Memory B cell (primary cell): ENCODE measurements at places on chromosomes 13 and 19.

- DNase-seq, result no peak
These were observed 3.5 kb downstream of the HS6ST3 start for GRCh38 chr13:96093296-96094006.

DNA sequence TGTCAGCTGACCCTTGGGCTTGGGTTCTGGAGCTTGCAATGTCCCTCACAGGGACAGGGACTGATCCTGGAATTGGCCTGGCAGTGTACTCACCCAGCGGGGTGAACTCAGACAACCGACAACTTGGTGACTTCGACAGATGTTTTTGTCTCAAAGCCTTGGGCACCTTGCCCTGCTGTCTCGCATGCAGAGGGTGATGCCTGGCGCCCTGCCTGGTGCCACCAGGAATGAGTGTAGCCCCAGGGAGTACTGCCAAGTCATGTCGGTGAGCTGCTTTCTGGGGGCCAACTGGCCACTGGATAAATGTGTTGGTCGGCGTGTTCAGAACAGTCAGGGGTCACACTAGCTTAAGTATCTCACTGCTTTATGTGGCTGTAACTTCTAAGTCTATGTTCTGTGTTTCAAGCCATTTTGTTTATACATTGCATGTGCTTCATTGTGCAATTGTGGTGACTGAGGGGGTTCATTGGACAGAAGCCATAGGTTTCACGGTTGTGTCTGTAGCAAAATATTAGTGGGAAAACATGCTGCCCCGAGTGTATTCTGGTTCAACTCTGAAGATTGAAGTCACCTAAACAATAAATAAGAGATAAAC is 96.3 kb upstream of the TNFSF11 start:
- DNase-seq, result no peak

DNA sequence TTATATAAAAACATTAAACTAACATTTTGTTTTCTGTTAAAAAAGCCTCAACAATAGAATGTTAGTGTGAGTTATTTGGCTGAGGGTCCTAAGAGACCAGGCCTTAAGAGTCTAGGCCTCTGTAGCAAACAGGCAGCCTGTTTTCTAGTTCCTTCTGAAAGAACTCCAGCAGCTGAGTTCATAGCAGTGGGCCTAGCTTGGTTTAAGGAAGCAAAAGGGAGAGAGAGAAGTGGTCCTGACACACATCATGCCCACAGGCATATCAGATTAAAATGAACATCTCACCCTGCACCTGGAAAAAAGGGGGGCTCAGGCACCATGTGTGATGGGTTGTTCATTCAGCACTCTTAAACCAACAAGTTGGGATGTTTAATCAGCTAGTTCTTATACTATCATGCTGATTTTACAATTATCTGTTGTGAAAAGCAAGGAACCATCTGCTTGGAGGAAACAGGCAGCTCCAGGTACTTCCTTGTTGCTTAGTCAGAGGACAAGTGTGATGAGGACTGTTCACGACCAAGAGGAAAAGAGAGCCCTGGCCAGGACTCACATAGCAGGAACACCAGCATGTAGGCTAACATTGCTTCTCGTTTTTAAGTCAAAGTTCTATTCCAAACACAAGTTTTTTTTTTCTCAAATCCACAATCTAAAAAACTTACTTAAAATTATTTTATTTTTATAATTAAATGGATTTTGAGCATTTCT is 81.3 kb upstream of the FRY start:
- DNase-seq, result no peak

- no peak for DNase-seq
These were observed 8.7 kb upstream of the KCNRG start for GRCh38 chr13:50006426-50007135.

- no peak for DNase-seq
These were observed 12.0 kb downstream of the MLLT1 start for GRCh38 chr19:6267552-6268381.

DNA sequence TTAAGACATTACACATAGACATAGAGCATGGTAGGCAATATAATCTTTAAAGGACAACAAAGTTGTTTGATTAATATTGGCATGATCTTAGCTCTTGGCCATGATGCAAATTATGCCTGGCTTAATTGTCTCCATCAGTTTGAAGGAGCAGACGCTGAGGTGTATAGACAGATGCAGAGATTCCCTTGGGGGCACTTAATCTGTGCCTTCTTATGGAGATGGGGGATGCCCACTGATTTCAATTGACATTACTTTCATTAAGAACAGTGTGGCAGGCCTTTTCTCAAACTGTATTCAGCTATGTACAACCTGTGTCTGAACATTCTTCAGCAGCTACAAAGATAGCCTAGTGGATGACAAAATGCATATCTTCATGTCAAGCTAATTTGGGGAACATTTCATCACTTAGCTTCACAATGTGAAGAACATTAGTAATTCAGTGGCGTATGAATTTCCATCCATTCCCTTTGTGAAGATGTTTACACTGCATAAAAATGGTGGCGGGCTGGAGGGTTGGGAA is 85.3 kb upstream of the MYCBP2 start:
- DNase-seq, result no peak

DNA sequence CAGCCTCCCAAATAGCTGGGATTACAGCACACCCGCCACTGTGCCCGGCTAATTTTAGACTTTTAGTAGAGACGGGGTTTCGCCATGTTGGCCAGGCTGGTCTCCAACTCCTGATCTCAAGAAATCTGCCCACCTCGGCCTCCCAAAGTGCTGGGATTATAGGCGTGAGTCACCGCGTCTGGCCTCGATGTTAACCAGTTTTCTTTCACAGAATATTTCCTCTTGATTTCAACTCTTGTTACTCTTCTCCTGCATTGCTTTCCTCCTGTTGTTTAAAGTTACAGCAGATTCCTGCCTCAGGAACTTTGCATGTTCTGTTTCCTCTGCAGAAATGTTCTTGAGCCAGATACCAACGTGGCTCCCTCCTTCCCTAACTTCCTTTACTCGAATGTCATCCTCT is 3.7 kb upstream of the PEX11G start:
- DNase-seq, result no peak

DNA sequence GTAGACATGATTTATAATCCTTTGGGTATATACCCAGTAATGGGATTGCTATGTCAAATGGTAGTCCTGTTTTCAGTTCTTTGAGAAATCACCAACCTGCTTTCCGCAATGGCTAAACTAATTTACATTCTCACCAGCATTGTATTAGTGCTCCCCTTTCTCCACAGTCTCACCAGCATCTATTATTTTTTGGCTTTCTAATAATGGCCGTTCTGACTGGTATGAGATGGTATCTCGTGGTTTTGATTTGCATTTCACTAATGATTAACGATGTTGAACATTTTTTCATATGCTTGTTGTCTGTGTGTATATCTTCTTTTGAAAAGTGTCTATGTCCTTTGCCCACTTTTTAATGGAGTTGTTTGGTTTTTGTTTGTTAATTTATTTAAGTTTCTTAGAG is 165.1 kb downstream of the PDS5B start:
- DNase-seq, result no peak

DNA sequence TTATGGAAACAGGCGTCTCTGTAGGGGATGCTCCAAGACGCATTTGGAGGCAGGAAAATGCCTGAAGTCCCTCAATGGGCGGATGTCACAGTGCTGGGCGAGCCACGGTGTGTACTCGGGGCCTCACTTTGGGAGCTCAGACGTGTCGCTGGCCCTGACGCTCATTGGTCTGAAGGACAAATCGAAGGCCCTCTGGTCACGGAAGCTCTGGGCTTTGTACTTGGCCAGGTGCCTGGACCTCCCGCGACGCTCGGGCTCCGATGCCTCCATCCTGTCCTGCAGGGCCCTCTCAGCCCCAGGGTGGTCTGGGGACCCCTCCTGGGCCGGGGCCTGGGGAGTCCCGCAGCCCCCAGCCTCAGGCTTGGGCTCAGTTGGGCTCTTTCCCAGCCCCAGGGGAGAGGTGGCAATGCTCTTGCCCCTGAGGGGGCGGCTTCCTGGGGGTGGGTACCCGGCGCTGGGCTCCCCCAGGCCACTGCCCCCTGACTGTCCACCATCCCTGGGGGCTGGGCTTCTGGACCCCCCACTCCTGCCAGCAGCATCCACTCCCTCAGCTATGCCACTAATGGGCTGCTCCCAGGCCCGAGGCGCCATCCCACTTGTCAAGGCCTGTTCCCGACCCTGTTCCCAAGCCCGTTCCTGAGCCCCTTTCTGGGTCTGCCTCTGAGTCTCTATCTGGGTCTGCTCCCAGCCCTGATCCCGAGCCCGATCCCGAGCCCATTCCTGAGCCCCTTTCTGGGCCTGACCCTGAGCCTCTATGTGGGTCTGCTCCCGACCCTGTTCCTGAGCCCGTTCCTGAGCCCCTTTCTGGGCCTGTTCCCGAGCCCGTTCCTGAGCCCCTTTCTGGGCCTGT is 39.5 kb upstream of the GRTP1 start:
- DNase-seq, result no peak

DNA sequence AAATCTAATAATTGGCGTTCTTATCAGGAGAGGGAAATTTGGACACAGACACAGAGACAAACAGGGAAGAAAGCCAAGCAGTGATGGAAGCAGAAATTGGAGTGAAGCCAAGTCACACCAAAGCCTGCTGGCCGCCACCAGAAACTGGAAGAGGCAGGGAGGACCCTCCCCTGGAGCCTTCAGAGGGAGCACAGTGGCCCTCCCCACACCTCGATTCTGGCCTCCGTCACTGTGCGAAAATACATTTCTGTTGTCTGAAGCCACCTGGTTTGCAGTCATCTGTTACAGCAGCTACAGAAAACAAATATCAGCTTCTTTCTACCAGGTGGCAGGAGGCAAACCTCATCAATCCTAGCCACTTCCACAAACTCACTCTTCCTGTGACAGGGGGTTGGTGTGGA is 8.3 kb upstream of the TLE6 start:
- no peak for DNase-seq

DNA sequence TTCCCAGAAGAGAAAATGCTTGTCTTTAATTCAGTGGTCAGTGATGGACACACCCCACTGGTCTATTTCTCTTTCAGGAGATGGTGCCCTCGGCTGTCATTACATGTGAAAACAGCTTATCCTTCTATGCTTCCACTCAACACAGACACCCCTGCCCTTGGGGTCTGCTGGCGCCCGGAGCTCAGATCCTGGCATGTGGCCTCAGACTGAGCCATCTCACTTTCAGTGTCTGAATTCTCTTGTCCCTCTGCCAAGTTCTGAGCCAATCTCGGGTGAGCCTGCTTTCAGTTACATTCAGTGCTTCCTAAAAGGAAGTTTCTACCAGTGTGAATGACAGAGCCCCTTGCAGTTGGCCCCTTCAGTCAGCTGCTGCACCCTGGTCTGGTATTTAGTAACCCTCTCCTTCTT is 293.6 kb downstream of the DNAJC15 start:
- DNase-seq, result no peak

GRCh38 chr13:41268764-41269163 is 5.4 kb upstream of the MTRF1 start:
- DNase-seq, result no peak

DNA sequence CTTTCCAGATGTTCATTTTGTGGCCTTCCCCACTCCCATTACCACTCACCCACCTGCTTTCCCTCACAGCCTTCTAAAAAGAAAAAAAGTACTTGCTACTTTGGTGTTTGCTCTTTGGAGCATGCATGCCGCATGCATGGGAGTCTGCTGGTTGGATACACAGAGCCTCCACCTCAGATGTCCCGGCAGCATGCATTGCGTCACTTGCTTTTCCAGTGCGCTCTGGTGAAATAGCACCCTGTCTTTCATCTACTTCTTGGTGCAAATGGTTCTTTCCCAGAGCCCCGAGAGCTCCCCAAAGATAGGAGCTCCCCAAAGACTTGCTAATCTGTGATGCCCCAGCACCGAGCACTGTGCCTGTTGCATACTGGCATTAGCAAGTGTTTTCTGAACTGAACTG is 333.2 kb upstream of the ZNF507 start:
- no peak for DNase-seq

- no peak for DNase-seq
These were observed 34.2 kb downstream of the RXFP2 start for GRCh38 chr13:31773538-31773937.

- DNase-seq, result peak; percentile 24
These were observed 697 bp upstream of the DGKH start for GRCh38 chr13:42047561-42048341.

- no peak for DNase-seq
These were observed 82.8 kb upstream of the MRI1 start for GRCh38 chr19:13681509-13681908.

DNA sequence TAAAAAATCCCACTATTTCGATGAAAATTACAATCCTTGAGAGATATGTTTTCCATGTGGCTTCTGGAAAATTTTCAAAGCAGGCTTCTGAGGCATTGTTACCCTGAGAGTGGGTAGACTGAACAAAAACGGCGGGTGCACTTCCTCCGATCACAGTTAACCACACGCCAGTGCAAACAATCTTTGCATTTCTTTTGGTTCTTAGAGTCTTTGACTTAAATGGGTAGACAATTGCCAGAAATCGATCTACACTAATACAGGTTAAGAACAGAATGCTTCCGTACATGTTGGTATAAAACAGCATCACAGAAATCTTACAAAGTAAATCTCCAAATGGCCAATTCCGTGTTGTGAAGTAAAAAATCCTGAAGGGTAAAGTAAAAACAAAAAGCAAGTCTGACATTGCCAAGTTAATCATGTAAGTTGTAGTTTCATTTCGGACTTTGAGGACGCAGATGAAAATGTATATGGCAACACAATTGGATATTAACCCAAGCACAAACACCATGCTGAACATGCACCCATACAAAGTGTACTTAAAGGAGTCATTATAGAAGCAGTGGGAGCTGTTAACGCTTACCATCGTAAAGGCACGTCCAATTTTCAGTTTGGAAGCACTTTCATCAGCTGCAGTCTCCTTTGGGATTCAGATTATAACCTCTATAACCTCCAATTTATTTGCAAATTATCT is 927 bp downstream of the LPAR6 start:
- no peak for DNase-seq

GRCh38 chr19:30284885-30285284 is 87.3 kb upstream of the ZNF536 start:
- no peak for DNase-seq

- DNase-seq, result no peak
These were observed 196.0 kb upstream of the GPR12 start for GRCh38 chr13:26956522-26957142.

DNA sequence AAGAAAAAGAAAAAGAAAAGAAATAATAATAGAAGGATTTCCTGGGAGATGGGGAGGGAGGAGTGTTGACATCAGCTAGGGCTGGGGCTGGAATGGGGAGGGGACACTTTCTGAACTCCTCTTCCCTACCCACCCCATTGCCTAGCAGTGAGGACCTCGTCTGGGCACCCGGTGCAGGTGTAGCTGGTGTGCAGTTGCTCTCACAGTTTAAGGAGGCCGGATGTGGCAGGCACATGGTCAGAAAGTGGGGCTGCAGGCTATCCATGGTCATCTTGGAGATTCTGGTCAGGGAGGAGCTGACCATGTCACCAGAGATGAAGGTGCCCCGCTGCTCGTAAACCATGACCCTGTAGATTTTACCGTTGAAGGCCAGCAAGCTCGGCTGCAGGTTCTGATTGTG is 8.5 kb upstream of the TUBB4A start:
- no peak for DNase-seq

DNA sequence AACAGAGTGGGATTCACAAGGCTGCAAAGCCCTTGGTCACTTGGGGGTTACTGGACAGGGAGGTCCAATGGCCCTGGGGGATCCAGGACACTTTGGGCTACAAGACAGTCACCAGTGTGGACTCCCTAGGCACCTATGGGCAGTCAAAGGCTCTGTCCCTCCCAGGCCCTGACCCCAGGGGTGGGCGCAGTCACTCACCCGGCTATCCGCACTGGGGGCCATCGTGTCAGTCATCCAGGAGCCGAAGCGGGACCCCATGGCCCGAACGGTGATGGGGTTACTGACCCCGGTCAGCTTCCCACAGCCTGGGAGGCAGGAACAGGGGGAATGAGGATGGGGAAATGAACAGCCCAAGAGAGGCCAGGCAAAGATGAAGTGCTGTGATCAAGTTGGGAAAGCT is 21.5 kb downstream of the PIN1 start:
- DNase-seq, result no peak
